ENCODE measurements at places on chromosomes 4 and X.

DNA sequence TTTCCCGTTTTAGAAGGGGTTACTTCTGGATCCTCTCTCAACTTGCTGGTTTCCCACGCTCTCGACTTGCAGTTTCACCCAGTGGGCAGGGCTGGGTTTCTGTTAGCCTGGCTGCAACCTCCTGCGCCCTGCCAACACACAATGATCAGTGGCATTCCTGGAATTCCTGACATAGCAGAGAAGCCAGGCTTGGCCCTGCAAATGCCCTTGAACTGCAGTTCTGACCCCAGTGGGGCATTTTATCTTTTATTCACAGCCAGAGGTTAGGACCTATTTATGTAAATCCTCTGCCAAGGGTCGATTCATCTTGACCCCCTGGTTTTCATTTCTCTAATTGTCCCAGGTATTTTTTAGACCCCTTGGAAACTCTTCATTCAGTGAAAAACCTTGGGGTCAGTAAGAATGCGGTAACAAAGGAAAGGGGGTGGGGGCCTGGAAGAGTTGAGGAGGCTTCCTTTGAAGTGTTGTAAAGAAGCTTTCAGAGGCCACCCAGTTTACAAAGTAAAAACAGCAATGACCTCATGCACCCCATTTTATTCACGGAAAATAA is 217.6 kb downstream of the ZNF674 start:
- no peak for DNase-seq

GRCh38 chr4:137310593-137311490 is 221.5 kb downstream of the PCDH18 start:
- no peak for DNase-seq

GRCh38 chrX:77446029-77446585 is 1.1 kb upstream of the FGF16 start:
- DNase-seq, result no peak

- DNase-seq, result no peak
Measured at GRCh38 chr4:156939801-156940200, 31.8 kb downstream of the PDGFC start.

DNA sequence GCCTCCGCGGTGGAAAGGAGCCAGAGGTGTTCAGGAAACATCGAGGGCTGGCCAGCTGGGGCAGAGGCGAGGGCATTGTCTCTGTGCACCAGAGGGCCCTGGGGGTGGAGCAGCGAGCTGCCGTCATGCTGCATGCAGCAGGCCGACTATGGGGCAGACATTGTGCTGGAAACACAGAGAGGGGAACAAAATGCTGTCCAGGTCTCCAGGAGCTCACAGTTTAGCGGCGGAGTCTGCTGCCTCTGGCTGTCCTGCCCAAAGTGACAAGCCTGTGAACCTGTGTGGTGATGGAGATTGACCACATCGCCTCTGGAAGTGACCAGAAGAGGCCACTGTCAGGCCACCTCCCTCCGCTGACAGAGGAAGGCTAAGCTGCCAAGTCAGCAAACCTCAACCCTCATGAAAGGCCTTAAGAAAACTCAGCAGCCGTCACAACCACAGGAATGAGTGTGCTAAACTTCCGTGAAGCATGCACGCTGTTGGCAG is 20.1 kb upstream of the SASH3 start:
- DNase-seq, result no peak

DNA sequence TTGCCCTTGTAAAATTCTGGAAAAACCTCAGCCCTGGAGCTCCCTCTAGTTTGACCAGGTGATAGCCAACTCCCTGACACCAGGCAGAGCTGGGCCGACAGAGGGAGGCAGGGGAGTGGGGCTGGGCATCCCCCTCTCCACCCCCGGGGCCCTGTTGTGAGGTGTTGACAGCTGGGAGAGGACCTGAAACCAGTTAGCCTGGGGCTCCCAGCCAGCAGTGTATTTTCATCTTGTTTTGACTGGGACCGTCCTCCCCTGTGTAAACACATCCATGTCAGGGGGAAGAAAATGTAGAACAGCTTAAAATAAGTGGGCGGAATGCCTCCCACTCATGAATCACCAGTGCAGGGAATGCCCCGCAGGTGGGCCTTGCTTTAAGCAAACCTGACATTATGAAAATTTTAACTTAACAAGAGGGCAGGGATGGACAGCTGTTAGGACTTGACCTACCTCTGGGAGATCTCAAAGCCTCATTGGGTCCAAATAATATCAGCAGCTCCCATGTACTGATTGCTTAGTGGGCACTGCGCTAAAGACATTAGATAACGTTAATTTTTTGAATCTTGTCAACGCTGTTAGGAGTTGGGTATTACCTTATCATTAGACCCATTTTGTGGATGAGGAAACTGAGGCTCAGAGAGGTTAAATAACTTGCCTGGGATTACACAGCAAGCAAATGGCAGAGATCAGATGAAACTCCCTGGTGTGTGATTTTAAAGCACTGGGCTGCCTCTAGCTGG is 45.9 kb downstream of the TSC22D3 start:
- no peak for DNase-seq

- DNase-seq, result no peak
Measured at GRCh38 chrX:71143508-71143907, 1.1 kb upstream of the NLGN3 start.

DNA sequence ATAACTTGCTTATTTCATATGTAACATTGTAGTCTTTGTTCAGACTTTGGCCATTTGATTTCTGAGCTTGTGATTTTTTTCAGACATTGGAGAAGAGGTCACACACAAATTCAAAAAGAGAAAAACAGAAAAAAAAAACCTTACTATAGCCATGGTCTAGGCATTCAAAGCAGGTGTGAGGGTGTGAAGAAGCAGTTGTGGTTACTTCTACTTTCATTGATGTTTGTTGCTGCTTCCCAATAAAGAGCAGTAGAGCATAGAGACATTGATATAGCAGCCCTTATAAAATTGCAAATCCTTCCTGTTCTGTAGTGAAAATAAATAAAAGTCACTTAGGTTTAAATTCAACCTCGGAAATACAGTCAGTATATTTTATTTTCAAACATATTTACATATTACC is 671.6 kb downstream of the GRXCR1 start:
- DNase-seq, result no peak

GRCh38 chr4:85910985-85911384 is 436.0 kb downstream of the ARHGAP24 start:
- no peak for DNase-seq

DNA sequence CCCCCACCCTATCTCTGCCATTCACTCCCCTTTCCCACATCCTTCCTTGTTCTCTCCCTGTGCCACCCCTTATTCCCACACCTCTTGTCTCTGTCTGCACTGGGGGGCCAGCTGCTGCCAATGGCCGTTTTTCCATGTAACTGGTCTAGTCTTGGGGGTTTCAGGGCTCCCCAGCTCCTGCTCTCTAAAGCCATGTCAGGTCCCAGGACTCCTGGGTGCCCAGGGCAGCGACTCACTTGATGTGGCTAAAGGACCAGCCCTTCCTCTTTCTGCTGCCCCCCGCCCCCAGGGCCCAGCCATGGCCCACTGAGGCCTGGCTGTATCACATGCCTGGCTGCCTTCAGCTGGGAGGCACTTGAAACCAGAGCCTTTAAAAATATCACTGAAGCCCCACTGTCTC is 10.0 kb downstream of the NLGN3 start:
- no peak for DNase-seq
